HFFc6 (cell line): ENCODE measurements at places on chromosomes 13 and 19.
A peak's percentile ranks its signal among the peaks of the same experiment; 100 is the strongest.

DNA sequence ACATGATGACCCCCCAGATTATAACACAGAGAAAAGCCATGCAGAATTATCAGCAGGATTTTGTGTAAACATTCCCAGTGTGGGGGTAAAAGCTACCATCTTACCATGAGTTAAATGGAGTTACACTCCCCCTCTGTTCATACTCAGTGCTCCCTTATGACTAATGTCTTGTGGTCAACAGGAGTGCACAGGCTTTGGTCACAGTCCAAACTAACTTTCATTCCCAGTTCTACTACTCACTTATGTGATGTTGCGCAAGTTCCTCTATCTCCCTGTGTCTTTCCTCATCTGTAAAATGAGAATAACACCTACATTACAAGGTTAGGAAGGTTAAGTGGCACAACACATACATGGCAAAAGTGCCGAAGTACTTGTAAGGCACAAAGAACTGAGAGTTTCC lies 277.9 kb downstream of the RBM26 start:
- peak; percentile 10 for DNase-seq

DNA sequence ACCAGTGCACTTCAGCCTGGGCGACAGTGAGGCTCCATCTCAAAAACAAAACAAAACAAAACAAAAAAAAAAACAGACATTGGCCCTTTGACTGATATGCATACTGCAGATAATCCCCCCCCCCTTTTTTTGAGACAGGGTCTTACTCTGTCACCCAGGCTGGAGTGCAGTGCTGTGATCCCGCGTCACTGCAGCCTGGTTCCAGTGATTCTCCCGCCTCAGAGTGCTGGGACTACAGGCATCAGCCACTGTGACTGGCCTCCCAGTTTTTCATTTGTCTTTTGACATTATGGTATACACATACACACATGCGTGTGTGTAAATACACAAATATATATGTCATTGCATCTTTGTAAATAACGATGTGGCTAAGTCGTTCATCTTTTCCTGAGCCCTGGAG lies 61.8 kb downstream of the ATP11A start:
- DNase-seq, result no peak

DNA sequence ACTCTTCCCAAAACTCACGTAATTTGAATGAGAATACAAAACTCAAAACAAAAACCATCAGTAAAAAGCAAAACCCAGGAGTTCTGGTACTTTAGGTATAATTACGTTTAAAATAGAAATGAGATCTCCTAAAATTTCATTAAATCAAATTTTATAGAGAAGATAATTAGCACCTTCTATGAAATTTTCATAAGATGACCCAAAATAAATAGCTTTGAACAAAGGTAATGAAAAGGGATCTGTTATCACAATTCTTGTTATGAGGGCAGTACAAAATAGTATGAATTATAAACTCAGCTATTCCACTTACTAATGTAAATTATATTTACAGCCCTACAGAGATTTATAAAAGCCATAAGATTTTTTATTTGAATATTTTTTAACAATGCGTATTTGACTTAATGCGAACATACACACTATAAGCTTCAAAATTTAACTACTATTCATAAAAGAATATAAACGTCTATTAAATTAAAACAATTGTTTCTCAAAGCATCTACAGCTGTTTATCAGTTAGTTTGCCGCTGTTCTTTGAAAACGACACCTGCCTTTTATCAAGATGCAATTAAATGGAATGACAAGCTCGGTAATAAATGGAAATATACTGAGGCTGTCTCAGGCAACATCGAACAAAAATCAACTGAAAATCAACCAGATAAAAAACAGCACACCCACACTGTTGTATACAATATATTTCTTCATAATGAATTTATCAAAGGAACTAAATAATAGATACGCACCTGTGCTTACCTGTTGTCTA lies 63.8 kb downstream of the KCNRG start:
- DNase-seq, result no peak

- DNase-seq, result no peak
Measured at GRCh38 chr19:41288673-41289530, 21.1 kb upstream of the CCDC97 start.

GRCh38 chr19:11554160-11554559 lies 4.9 kb downstream of the ELOF1 start:
- no peak for DNase-seq

- no peak for DNase-seq
Measured at GRCh38 chr19:42626181-42626580, 31.5 kb upstream of the CEACAM8 start.

GRCh38 chr13:94232956-94233355 lies 246.5 kb downstream of the DCT start:
- DNase-seq, result no peak

- no peak for DNase-seq
Measured at GRCh38 chr19:30403203-30403985, 31.2 kb downstream of the ZNF536 start.

- DNase-seq, result peak; percentile 46
Measured at GRCh38 chr19:35195830-35196229, 32.7 kb downstream of the FAM187B start.

GRCh38 chr19:1103132-1103707 lies 574 bp upstream of the GPX4 start:
- DNase-seq, result no peak

DNA sequence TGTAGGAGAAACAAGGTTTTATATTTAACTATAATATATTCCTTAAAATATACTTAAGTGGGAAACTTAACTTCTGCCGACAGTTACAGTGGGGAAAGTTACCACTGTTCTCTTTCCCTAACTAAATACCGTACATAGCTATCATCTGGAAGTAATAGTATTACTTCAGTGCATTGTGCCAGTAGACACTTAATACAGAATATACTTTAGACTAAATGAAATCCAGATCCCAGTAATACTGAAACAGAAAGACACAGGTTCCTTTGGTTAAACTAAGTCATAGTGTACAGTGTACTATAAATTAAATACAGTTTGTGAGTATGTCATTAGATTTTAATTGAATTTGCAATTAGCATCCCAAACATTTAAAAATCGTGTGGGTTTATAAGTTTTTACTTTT lies 107.5 kb downstream of the PCCA start:
- no peak for DNase-seq

GRCh38 chr13:27442797-27443196 lies 7.6 kb downstream of the MTIF3 start:
- DNase-seq, result no peak

- no peak for DNase-seq
Measured at GRCh38 chr13:38496917-38497316, 147.3 kb downstream of the UFM1 start.
